Keratinocyte (primary cell): ENCODE measurements at places on chromosomes 1 and 21.
A peak's percentile ranks its signal among the peaks of the same experiment; 100 is the strongest.

DNA sequence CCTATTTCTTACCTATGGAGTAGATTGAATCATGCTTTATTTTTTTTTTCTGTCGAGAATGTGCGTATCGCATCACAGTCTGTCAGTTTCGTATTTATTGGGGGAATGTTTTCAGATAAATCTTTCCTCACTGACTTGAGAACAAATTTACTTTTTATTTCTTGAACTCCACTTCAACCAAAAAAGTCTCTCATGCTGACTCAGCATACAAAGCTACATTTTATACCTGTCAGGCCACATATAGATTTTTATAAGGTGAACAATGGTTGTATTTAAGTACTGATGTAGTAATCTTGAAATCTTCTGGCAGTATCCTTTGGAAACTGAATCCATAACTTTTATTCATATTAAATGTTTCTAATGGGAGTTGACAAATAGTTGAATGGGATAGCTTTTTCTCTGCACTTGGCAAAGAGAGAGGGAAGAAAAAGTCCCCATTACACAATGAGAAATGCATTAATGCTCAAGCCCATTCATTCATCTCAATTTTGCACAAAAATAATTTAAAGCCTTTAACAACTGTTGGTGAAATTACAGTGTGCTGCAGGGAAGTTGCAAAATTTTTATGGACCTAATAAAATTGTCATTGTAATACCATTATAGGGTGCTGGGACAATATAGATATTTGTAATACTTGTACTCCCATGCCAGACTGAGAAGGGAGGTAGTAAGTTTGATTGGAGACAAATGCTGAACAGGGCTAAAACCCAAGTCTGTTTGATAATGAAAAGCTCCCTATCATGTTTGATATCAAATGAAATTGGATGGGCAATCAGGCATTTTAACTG is 367.6 kb downstream of the HLX start:
- no peak for DNase-seq

DNA sequence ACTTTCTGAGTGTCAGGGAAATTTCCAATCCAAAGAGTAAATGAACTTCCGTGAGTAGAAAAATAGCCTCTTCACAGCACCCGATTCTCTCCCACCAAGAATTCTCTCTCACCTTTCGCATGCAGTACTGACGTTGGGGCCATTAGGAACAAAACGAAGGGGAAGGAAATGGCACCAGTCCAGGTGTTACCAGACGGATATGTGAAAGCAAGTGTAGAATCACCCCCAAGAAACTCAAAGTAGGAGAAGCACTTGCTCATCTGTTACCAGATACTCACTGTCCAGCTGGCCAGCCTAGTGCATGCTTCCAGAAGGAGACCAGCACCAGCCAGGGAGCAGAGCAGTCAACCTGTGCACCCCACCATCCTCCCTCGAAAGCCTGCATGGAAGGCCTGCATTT is 55.1 kb downstream of the ITPKB start:
- DNase-seq = no peak

GRCh38 chr21:28068455-28069358 is 924.0 kb downstream of the LTN1 start:
- no peak for DNase-seq

DNA sequence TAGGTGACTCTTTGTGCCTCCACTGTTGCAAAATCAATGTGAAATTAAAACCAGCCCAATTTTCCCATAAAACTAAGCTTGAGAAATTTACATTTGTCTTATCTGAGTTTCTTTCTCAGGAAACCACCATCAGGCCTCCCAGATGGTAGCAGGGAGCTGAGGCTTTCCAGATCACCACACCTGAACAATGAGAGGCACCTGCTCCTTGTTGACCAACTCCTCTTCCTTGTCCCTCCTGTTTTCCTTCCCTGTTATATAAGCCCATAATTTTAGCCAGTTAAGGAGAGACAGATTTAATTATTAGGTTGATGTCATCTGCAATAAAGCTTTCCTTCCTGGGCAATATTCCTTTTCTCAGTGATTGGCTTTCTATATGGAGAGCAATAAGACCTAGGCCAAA is 32.0 kb upstream of the C1orf185 start:
- no peak for DNase-seq

DNA sequence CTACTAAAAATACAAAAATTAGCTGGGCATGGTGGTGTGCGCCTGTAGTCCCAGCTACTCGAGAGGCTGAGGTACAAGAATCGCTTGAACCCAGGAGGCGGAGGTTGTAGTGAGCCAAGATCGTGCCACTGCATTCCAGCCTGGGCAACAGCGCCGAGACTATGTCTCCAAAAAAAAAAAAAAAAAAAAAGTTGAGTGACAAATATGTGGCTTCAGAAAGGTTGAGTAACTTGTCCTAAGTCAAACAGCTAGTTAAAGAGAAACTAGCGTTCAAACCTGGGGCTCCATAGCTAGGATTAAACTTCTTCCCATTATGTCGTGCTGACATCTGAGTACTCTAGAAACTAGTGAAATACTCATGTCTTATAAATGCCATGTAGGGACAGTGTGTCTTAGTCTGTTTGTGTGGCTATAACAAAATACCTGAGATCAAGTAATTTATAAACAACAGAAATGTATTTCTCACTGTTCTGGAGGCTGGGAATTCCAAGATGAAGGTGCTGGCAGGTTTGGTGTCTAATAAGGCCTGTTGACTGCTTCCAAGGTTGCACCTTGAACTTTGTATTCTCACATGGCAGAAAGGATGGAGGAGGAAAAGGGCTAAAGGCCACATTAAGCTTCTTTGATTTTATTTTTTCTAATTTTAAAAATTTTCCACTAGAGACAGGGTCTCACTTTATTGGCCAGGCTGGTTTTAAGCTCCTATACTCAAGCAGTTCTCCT is 12.0 kb downstream of the AK4 start:
- DNase-seq = no peak

- no peak for DNase-seq
Measured at GRCh38 chr1:44717653-44718052, 13.3 kb downstream of the RNU5D-1 start.

GRCh38 chr1:43402089-43402865 is 12.6 kb downstream of the SZT2 start:
- no peak for DNase-seq

DNA sequence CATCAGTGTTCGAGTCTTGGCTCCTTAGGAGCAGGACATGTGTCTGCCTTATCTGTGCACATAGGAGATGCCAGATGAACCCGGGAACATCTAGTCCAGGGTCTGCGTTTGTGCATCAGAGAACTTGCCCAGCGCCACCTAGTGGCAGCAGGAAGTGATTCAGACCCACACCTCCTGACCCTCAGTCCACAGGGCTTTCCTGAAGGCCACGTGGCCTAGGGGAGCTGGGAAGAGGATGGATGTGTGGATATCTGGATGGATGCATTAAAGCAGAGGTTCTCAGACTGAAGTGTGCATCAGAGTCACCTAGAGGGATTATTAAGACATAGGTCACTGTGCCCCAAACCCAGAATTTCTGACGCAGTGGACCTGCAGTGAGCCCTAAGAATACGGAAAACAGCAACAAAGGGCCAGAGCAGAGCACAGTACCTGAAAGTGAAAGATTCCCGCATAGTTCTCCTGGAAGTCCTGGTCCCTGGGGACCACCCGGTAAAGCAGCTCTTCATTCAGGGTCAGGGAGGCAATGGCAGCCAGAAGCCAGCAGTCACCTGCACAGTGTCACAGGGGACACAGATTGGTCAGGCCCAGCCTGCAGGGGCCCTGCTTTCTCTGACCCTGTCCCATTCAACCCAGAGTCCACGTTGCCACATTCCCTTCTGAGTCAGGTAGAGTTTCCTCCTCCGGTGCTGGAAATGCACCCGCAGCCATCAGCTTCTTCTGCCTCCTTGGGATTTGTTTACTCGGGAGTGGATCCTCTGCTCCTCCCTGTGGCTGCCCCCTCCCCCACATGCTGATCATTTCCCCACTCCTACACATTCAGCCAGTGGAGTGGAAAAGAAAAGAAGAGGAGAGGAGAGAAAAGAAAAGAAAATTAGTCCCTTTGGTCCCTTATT is 37.0 kb downstream of the CAPN8 start:
- no peak for DNase-seq

DNA sequence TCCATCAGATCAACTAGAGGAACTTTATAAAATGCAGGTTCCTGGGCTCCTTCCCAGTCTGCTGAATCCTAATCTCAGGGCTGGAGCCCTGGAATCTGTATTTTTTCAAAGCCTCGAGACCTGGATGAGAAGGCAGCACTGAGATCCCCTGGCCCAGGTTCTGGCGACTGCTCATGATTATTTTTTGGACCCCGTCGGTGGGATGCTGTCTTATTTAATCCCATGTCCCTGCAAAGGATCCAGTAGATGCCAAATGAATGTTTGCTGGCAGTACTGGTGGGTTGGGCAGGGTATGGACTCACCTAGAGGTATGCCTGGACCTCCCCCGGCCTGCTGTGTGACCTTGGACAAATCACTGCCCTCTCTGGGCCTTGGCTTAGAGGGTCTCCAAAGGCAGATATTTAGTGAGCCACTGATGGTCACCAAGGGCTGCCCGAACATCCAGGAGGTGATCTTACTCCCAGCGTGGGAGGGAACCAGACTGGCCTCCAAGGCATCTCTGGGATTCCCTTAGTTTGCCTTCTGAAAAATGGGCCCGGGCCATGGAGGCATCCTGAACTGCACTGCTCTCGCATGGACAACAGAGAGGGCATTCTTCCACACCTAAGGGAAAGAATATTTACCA is 91.6 kb upstream of the RUNX3 start:
- DNase-seq = no peak

GRCh38 chr1:156767879-156768604 is 707 bp downstream of the PRCC start:
- no peak for DNase-seq

GRCh38 chr1:172581779-172582178 is 48.8 kb downstream of the SUCO start:
- no peak for DNase-seq

GRCh38 chr1:51302746-51303145 is 27.6 kb downstream of the TTC39A start:
- DNase-seq = no peak

- no peak for DNase-seq
Measured at GRCh38 chr1:38962560-38962959, 20.9 kb upstream of the RHBDL2 start.

GRCh38 chr1:162197041-162197531 is 127.6 kb downstream of the NOS1AP start:
- DNase-seq = no peak

- no peak for DNase-seq
Measured at GRCh38 chr1:228348708-228349467, 57.7 kb downstream of the TRIM11 start.

- no peak for DNase-seq
Measured at GRCh38 chr1:33872683-33873082, 8.8 kb downstream of the HMGB4 start.

DNA sequence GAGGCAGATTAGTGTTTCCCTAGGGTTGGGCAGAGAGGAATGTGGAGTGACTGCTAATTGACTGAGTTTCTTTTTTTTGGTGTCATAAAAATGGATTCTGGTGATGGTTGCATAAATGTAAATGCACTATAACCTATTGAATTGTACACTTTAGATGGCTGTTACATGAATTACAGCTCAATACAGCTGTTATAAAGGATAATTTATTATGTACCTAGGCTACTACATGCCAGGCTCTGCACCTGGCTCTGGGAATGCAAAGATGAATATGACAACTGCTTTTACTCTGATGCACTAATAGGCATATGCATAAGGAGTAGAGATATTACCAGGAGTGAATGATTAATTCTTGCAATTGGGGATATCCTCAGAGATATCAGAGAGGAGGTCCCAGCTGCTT is 345.3 kb downstream of the PTBP2 start:
- DNase-seq = no peak

DNA sequence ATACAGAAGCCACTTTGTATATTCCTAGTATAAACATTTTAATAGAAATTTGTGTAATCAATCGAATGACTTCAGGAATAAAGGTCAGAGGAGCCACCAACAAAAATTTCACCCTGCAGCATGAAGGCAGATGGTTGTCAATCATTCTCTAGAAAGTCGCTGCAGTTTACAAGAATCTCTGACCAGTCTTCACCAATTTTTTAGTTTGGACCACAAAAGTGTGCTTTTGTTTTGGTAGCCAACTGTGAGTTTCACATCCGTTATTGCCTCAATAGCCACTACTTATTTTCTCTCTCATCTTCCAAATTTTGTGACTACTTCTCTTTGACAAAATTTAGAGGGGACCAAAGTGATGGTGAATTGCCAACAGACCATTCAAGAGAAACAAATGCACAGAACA is 1155.6 kb downstream of the AMY1C start:
- DNase-seq = no peak

DNA sequence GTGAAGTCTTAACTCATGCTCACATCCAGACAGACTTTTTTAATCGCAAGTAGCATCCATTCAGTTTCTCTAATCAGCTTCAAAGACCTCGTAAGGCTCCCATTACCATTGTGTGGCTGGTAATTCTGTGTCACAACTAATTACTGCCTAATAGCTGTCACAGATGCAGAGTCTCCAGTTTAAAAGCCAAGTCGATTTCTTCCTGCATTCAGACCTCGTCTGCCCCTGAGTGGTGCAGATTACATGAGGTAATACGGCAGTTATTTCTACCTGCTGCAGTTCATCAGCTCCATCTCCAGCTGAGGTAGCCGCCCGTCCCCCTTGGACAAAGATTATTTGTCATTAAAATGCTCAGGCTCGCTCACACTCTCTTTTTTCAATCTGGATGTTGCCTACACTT is 34.4 kb upstream of the OLIG2 start:
- DNase-seq = no peak

- no peak for DNase-seq
Measured at GRCh38 chr1:45622524-45623394, 1.1 kb downstream of the CCDC17 start.

DNA sequence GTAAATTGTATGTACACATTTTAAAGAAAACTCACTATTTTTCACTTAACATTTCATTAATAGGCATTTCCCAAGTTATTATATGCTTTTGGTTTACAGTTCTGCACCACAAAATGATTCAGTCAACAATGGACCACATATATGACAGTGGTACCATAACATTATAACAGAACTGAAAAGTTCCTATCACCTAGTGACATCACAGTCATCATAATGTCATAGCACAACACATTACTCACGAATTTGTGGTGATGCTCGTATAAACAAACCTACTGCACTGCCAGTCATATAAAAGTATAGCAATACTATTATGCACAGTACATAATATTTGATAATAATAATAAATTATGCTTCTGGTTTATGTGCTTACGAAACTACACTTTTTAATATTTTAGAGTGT is 30.9 kb downstream of the DNAI4 start:
- DNase-seq = no peak

- peak; percentile 96 for DNase-seq
Measured at GRCh38 chr1:214581785-214582184, 21.2 kb upstream of the CENPF start.

DNA sequence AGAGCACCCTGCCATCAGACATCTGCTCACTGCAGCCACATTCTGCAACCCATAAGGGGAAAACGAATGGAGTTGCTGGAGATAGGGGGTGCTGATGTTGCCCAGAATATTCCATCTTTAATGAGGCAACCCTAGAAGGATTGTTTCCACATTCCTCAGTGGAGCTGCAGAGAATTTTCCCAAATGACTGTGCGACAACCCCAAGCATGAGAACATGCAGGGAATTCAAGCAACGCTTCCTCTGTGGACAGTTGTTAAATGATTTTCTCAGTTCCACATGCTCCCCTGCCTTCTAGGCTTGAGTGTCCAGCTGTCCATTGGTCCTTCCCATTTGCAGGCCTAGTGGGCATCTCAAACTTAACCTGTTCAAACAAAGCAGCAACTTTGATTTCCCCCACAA is 20.5 kb upstream of the UBL4B start:
- DNase-seq = no peak

- no peak for DNase-seq
Measured at GRCh38 chr1:166999075-166999474, 10.0 kb downstream of the MAEL start.

GRCh38 chr1:47911424-47911823 is 85.8 kb downstream of the TRABD2B start:
- no peak for DNase-seq

GRCh38 chr1:8213676-8214075 is 104.2 kb upstream of the SLC45A1 start:
- no peak for DNase-seq
